ENCODE measurements at places on chromosomes 13 and 19. TPM values are rescaled to one million over a fixed set of nuclear protein-coding genes. Genes with fewer than 3 reads are reported as not detected.

GRCh38 chr19:27779954-27780353 is 1433.0 kb downstream of the UQCRFS1 start:
- DNase-seq: no peak

GRCh38 chr13:44103429-44104196 is 223.9 kb downstream of the LACC1 start:
- no peak for DNase-seq

DNA sequence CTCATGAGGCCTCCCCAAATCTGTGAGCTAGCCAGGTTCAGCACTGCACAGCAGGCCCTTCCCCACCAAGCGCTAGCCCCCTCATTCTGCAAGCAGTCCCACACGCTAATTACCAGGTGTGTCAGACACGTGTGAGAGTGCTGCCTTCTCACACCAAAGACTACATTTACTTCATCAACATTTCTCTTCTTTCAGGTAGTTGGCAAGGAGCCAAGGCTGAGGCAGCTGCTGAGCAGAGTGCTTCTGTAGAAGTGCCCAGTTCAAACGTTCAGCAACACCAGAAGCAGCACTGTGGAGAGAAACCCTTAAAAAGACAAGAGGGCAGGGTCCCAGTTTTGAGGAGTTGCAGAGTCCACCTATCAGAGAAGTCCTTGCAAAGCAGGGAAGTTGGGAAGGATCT is 6.4 kb downstream of the ZNF773 start:
- no peak for DNase-seq

DNA sequence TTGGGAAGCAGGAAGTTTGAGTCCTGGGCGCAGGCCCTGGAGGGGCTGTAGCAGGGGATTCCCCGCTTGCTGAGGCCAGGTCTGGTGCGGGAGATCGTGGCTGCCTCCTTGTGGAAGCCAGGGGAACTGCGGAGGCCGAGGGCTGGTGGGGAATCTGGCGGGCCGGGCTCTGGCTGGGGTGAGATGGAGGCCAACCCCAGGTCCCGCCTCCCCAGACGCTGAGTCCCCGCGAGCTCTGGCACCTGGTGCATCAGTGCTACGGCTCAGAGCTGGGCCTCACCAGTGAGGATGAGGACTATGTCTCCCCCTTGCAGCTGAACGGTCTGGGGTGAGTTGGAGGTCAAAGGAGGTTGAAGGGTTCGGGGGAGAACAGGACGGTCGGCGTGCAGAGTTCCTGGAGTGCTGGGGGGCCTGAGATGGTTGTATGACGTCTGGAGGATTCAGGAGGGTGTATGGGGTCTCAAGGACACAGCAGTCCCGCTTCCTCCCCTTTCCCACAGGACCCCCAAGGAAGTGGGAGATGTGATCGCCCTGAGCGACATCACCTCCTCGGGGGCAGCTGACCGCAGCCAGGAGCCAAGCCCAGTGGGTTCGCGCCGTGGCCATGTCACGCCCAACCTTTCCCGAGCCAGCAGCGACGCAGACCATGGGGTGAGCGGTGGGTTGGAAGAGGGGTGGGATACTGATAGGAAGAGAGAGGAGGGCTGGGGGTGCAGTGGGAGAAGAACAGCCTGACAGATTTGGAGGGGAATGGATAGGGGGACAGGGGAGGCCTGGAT is 13.1 kb downstream of the GRAMD1A start:
- no peak for DNase-seq

The IL17D gene
- 0.71 TPM for total RNA-seq

The ATP11A gene
- 3.6 TPM for total RNA-seq

The IRGC gene
- total RNA-seq: not detected
